ENCODE measurements at places on chromosomes 3 and 15.

- DNase-seq: peak; percentile 16
Observed at GRCh38 chr3:172746475-172746874, 4.1 kb upstream of the ECT2 start.

GRCh38 chr3:30073040-30073439 is 533.4 kb upstream of the TGFBR2 start:
- DNase-seq: no peak

- DNase-seq: no peak
Observed at GRCh38 chr3:5095886-5096285, 26.2 kb upstream of the ARL8B start.

GRCh38 chr15:93730724-93731123 is 500.6 kb upstream of the MCTP2 start:
- DNase-seq: no peak

DNA sequence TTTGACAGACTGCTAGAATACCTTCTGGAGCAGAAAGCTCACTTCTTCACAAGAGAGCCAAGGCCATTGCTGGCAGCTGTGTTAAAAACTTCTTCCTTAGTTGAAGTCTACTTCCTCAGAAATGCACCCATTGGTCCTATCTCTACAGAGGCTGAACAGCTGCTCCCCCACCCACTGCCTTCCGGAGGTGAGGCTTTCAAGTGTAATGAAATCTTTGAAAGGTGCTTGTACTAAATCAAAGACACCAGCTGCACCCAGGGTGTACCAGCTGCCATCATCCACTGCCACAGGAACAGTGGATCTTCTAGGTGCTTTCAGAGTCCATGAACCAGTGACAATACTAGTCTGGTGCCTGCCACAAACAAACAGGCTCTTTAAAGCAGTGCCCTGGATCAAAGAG is 26.4 kb upstream of the HERC1 start:
- DNase-seq: no peak

DNA sequence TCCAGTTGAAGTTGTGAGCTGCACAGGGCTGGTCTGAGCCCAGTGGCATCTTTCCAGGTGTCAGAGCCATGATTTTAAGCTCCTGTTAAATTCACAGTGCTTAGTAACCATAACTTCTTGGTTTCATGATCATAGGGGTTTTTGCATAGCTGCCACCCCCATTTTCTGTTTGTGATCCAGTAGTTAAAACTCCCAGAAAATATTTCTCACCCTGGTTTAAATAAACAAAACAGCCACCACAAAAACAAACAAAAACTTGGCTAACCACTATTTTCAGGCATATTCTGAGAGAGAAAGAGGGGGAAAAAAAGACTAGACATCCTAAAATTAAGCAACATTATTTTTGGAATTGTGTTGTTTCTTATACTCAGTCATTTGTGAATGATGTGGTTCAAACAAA is 175.3 kb downstream of the IGF1R start:
- DNase-seq: no peak

GRCh38 chr3:54240-54639 is 142.3 kb upstream of the CHL1 start:
- no peak for DNase-seq

GRCh38 chr3:177591379-177591778 is 394.1 kb upstream of the TBL1XR1 start:
- DNase-seq: peak; percentile 13

- no peak for DNase-seq
Observed at GRCh38 chr15:60385620-60386552, 11.9 kb downstream of the ANXA2 start.

- DNase-seq: no peak
Observed at GRCh38 chr15:76342058-76342381, 5.4 kb downstream of the ISL2 start.

DNA sequence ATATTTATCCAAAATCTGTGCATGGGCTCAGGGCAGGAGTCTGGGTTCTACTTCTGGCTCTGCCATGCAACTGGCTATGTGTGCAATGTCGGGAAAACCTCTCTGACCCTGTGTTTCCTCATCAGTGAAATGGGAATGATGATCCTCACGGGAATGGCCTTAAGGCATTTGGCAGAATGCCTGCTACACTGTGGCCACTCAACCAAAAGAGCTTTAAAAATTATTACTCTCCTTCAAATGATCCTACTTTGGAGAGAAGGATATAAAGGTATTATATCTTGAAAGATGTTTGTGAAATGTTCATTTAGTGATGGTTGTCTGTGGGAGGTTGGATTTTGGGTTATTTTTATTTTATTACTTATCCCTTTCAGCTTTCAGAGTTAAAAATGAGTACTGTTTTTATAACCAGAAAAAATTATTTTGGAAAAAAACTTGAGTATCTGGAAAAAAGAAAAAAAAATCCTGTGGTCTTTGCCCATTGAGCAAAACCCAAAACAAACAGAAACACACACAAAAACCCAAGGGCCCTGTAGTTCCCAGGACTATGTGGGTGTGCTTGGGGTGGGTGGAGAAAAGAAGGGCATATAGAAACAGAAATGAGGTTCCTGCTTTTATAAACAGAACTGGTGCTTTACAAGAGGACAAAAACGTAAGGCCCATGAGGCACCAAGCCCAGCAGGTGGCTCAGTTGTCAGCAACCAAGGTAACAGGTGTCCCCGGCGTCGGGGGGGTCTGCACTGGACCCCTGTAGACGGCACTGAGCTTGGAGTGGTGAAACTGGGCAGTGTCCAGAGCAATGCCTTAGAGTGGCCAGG is 22.0 kb downstream of the RGMA start:
- DNase-seq: peak; percentile 36

DNA sequence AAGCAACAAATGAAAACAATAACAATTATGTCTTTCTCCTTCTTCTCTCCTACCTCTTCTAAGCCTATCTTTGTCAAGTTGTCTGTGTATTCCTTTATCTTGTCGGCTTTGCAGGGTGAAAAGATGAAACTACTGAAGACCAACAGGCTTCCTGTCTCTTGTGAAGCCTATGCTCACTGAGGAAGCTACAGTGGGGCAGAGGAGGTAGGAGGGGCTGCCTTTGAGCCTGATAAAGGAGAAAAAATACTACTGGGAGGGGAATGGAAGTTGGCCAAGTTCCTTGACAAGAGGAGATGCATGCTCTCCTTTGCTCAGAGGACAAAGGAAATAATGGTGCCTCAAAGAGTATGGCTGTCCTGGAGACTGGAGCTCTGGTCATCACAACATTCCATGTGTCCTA is 92.0 kb downstream of the IGSF11 start:
- no peak for DNase-seq

GRCh38 chr3:40304352-40304751 is 5.2 kb upstream of the EIF1B start:
- no peak for DNase-seq

- no peak for DNase-seq
Observed at GRCh38 chr15:64127521-64128270, 23.8 kb upstream of the SNX22 start.

DNA sequence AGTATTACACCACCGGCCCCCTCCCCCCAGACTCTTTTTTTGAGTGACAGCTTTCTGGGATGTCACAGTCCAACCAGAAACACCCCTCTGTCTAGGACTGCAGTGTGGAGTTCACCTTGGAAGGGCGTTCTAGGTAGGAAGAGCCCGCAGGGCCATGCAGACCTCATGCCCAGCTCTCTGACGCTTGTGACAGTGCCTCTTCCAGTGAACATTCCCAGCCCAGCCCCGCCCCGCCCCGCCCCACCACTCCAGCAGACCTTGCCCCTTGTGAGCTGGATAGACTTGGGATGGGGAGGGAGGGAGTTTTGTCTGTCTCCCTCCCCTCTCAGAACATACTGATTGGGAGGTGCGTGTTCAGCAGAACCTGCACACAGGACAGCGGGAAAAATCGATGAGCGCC is 63.6 kb downstream of the AAGAB start:
- no peak for DNase-seq

DNA sequence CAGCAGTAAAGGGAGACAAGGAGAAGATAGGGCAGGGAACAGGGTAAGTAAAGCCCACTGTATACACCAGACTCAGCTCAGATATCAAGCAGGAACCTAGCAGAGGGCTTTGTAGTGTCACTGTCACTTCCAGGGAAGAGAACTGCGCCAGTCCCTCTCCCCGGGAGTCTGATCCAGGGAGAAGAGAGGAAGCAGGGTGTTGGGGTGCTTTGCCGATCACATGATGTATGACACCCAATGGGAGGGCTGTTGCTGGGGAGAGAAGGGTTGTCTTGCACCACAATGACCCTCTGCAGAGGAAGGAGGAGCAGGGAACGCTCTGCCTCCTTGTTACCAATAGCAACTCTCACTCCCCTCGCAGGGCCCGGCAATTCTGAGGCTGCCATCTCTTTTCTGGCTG is 147.2 kb upstream of the SLC2A2 start:
- no peak for DNase-seq

DNA sequence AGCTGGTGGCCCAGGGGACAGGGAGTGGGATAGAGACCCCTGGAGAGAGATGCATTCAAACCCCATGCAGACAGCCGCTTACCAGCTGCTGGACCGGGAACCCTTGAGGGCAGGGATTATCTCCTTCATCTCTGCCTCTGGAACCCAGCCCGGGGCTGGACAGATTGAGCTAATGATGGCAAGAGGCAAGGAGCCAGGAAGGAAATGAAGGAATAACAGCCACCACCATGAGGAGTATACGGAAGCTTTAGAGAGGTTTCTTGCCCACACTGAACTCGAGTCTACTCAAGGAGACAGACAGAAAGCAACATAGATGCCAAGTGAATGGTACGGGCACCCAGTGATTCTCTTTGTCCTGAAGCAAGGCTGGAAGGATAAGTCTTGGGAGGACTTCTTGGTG is 23.2 kb downstream of the HAPLN3 start:
- DNase-seq: no peak

DNA sequence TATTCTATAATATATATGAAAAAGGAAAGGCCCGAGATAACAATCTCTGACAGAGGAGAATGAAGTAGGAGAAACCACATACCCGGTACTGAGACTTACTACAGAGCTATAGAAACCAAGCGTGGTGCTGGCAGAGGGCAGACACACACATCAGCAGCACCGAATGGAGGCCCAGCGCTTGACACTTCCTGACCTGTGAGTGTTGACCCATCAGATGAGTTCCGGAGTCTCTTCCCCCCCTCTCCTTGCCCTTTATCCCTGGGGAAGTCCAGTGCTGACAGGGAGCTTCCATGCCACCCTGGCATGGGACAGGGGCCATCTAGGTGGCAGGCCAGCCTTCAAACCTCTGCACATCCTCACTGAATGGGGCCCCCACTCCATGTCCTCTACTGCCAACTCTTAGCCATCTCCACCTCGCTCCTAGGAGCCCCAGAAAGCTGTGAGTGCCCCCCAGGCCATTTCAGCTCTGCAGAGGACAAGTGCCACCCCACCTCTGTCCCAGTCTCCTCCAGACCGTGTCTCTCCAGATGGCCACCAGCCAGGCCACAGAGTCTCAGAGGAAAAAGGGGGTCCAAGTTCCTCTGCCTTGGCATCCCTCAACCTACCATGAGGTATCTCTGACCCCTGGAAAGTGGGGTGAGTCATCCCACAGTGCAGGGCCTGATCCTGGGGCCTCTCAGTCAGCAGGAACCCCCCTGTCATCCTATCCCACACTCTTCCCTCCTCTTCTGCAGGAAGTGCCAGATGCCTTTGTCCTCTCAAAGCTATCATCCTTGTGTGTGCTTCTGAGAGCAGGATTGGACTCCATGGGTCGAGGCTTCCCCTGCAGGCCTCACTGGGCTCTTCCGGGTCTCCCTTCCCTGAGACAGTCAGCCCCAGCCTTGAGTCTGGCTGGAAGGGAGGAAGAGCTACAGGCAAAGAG is 116.5 kb upstream of the ALDH1A3 start:
- no peak for DNase-seq

- DNase-seq: no peak
Observed at GRCh38 chr3:69092030-69092516, 7.3 kb downstream of the ARL6IP5 start.

DNA sequence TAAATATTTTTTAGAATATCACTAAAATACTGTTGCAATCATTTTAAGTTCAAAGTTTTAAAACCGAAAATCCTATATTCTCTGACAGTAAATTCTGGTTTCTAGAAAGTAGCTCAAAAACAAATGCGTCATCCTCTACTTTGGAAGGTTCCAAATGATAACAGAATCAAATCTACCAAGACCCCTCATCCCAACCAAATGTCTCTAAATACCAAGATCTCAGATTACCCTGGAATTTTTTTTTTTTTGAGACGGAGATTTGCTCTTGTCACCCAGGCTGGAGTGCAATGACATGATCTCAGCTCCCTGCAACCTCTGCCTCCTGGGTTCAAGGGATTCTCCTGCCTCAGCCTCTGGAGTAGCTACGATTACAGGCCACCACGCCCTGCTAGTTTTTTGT is 16.8 kb downstream of the TBL1XR1 start:
- DNase-seq: no peak

GRCh38 chr15:79989183-79989582 is 18.2 kb upstream of the BCL2A1 start:
- no peak for DNase-seq

GRCh38 chr3:39550354-39551051 is 83.0 kb downstream of the MOBP start:
- no peak for DNase-seq

DNA sequence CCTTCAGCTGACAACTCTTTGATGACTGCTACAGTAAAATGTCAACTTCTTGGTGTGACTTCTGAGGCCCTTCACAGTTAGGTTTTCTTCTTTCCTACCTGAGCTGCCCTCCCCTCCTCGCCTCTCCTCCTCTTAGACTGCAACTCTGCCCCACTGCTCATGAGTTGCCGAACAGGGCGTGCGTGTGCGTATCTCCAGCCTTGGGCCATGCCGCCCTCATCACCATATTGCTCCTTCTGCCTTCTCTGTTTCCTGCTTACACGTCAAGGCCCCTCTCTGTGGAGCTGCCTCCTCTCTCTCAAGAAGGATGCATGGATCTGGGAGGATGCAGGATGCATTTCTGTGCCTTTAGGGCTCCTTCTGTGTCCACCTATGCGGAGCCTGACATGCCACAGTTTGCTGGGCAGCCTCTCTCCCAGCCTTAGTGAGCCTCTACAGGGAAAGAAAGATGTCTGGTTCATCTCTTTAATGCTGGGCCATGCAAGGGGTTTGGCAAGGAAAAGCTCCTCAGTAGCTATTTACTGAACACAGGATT is 205.9 kb downstream of the RPLP1 start:
- DNase-seq: no peak

GRCh38 chr3:80192936-80193335 is 425.1 kb upstream of the ROBO1 start:
- DNase-seq: no peak

DNA sequence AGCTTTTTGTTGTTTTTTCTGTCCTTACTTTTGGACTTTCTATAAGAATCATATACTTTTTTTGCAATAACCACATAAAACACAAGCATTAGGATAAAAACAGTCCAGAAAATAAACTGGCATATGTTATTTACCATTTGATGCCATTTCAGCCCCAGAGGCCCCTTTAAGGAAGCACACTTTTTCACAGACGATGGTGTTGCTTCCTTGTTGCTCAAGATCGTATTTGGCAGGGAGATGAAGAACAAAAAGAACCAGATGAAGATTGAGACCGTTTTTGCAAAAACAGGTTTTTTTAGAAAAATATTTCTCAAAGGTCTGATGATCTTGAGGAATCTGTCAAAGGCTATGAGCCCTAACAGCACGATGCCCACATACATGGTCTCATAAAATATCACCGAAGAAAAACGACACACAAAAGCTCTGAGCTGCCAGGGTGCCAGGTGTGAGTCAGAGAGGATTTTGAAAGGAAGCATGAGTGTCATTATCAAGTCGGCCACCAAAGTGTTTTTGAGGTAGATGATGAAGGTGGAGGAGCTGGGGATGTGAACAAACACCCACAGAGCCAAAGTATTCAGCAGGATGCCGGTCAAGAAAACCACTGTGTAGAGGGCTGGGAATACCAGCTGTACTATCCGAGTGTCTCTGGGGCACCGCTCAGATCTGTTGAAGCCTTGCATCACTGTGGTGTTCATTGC is 902 bp downstream of the P2RY13 start:
- DNase-seq: peak; percentile 48

GRCh38 chr3:74033381-74033780 is 408.6 kb upstream of the PDZRN3 start:
- no peak for DNase-seq
